RPMI8226 (cell line): ENCODE measurements at places on chromosomes 7 and 10.

DNA sequence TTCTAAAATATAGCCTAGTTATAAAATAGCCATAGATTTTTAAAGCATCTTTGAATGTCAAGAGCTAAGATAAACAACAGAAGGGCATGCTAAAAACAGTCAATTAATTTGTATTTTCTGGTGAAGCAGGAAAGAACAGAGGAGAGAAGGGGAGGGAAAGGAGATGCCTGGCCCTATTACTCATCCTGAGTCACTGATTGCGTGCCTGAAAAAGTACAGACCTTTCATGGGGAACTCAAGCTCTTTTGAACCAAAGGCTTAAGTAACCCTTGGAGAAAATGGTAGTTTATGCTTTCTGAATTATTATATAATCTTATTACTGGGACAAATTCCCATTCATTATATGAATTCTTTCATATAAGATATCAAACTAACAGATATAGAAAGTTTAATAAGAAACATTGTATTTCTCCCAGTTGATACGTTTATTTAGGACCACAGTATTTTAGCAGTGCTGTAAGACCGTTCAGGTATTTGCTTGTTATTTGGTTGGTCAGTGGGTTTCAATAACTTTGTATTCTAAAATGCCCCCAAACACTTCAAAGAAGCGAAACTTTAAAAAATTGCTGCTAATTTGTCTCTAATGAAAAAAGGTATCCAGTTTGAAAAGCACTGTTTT is 151.3 kb downstream of the HGF start:
- no peak for DNase-seq

DNA sequence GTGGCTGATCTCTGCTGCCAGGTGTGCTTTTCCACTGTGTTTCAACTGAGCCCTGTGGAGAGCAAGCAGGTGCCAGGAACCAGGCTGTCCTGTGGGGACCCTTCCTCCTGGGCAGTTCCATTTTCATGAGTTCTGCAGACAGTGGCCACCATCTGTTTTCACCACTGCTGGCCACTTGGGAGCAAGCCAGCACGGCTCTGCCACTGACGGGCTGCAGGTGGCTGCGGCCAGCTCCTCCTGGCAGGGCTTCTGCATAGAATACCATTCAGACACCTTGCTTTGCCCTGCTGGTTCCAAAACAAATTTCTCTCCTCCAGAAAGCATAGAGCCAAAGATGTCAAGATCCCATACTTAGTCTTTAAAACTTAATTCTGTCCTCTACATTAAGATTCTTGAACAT is 48.3 kb downstream of the LANCL2 start:
- DNase-seq: no peak

DNA sequence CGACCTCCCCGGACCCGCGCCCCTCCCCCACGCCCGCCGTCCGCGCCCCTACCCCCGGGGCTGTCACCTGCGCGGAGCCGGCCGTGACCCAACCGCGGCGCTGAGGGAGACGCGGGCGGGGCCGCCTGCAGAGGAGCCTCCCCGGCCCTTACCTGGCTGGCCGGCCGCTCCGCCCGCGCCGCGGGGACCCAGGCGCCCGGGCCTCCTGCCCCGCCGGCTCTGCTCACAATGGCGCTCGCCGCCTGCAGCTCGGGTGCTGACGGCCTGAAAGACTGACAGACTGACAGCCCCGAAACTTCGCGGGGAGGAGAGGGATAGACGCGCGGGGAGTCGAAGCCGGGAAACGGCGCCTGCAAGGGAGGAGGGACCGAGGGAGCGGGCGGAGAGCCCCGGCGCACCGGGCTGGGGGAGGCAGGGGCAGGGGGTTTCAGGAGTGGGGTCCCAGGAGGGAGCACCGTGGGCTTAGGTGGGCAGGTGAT is 393 bp downstream of the ZNF467 start:
- DNase-seq: peak; percentile 79

- peak; percentile 14 for DNase-seq
Measured at GRCh38 chr7:133742709-133743538, 384.2 kb upstream of the LRGUK start.

GRCh38 chr10:70475661-70476060 is 2.9 kb upstream of the PALD1 start:
- no peak for DNase-seq

- peak; percentile 18 for DNase-seq
Measured at GRCh38 chr7:47988496-47989386, 9.3 kb upstream of the HUS1 start.

GRCh38 chr7:116171094-116171493 is 39.2 kb upstream of the TES start:
- DNase-seq: no peak

DNA sequence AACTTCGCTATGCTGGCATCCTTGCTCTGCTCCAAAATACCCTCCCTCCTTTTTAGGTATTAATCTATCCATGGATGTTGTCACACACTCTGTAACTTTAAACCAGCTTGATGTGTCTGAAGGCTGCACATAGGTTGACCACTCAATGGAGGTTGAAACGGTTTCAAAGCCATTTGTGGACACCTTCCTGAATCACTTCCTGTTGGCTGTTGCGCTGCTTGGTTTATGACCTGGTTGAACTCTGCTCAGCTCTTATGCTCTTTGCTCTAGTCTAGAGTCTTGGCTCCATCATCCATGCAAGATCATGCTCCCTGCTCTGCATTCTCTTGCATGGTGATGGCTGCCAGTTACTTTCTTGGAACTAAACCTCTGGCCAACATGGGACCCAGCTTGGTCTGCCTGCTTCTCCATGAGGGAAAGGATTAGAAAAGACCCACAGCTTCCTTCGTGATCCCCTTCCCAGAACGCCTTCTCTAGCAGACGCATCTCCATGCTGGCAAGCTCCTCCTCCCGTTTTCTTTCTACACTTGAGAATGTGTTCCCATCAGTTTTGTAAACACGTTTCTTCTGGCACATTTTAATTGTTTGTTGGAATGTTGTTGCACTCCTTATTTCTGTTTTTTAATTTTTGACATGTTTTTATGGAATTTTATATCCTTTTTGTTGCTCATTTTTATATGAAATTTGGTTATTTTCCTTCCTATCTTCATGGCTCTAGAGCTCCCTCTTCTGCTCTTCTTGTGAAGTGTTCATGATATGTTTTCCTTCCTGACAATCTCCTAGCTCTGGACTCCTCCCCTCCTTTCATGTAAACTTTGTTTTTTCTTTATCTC is 149.8 kb downstream of the XPNPEP1 start:
- peak; percentile 11 for DNase-seq

DNA sequence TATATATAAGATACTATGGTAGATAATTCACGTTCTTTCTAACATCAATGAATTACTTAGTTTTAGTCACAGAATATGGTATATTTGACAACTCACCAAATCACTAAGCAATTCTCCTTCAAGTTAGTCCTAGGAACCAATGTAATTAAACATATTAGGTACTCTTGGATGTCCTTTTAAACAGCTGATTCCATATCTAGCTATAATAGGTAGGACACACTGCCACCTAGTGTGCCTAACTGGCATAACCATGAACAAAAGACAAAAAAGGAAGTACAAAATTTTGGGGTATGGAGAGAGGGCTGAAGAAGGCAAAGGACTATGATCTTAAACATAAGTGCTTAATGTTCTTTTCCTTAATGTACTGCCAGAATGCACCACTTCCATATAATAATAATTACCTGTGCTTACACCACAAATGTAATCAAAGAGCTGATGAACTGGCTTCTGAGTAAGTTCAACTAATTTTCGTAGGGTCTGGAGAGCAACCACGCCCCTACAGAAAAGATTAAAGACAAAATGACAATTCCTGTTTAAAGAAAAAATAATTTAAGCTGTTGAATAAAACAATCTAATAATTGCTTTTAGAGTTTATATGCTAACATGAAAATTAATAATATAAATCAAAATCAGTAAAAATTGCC is 28.7 kb downstream of the PNPLA8 start:
- DNase-seq: peak; percentile 81

DNA sequence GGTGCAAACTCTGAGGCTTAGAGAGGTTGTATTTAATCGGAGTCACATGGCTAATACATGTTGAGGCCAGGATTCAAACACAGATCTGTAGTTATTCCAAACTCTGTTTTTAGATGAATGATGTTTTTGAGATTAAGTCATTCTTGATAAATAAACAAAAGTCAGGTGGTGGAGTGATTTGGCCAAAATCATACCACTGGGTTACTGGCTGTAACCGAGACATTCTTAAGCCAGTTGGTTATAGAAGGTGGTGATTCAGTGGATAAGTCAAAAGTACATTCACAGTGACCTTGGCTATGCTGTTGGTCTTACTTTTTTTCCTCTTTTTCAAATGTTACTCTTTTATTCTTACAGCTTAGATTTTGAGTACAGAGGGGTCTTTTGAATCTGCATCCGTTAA is 361.4 kb downstream of the KIF20B start:
- DNase-seq: no peak

DNA sequence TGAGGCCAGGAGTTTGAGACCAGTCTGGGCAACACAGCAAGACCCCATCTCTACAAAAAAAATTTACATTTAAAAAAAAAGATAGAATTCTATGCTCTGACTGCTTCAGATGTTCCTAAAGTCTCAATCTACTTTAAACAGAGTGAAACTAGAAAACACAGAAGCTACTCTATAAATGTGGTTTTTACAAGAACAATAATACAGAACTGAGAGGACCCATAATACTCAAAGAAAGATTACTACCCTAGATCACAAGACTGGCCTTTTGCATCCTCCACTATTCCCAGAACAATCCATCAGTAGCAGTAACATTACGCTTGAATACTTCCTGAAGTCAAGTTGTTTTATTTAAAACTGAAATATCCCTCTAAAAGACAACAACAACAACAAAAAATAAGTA is 119.4 kb downstream of the ZFAND4 start:
- no peak for DNase-seq

DNA sequence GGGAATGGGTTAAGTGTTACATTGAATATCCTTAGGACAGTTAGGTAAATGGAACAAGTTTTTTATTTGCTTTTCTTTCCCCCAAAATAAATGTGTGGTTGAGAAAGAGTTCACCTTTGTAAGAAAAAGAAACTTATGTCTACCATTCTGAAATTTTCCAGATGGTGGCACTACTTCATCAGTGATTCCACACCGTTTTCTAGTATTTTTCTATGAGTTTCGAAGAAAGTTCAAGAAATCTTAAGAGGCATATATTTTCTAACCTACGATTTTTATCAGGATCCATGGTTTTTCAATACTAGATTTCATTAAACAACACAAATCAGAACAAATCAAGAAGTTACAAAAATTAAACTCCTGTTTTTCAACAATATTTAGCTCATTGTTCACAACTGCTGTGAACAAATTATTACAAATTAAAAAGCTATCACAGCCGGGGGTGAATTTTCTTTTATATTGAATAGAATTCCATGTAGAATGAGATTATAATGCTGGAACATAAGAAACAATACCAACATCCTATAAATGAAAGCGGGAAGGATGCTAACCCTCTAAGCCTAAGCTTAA is 163.1 kb upstream of the NPVF start:
- DNase-seq: peak; percentile 19
